GM13977 (cell line): ENCODE measurements at places on chromosomes 4 and X.

DNA sequence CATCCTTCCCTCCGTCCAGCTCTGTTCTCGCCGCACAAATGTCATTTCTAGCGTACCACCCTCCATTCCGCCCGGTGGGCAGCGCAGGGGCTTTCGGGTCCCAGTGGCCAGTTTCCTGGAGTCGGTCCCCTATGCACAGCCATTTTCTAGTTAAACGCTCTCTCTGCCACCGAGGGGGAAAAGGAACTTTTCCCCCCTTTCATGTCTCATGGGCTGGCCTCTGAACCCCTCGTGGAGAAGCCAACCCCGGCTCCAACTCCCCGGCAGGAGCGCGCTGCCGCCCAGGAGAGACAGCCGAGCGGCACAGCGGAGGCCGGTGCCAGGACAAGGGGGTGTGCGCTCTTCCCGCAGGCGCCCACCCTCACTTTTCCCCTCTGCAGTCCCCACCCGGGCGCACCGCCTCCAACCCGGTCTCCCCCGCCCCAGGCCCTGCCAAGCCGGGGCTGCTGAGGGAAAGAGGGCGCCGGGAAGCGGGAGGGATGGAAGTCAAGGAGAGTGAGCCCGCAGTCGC, 662 bp downstream of the APBB2 start:
- peak; percentile 33 for DNase-seq

DNA sequence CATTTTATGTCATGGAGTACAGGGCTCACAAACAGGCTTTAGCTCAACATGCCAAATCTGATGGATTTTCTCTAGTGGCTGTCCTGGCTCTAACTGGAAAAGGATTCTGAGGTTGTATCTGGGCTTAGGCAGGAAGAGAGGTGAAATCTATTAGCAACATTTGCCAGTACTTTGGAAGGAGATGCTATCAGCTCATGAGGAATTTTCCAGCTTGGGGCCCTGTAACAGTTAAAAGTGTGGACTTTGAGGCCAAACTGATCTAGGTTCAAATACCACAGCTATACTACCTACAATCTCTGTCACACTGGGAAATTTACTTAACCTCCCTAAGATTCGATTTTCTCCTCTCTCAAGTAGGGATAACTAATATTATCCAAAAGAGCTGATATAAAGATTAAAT, 119.0 kb upstream of the HCCS start:
- no peak for DNase-seq

- peak; percentile 56 for DNase-seq
Observed at GRCh38 chr4:83012200-83012686, 1.6 kb upstream of the LIN54 start.

GRCh38 chr4:174358829-174359228, 75.1 kb downstream of the CEP44 start:
- DNase-seq: peak; percentile 51

DNA sequence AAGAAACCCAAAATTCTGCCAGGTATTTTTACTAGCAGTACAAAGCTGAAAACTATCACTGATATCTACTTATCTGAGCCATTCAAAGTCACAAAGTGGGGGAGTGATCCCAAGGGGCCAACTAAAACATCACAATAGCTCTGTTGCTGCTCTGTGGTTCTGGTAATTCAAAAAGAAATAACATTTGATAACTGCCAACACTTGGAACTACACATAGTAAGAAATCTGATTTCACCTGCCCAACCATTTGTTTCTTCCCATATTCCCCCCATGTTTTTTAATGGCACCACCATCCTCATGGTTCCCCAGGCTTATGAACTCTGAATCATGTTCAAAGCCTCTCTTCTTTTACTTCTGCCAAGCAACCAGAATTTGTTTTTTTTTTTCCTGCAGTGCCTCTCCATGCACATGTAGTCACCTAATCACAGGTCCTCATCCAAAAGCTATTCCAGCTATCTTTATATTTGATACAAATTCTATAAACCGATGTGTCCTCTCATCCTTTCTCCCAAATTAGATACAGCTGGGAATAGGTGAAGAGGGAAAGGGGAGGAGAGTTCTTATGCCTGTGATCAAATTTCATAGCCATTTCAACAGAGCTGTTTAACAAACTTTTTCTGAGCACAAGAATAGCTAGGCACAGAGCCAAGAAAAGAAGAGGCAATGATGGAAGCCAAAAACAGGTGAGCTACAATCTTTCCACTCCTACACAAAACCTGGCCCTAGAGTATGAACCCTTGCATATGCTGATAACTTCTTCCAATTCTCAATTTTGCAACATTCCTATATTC, 7.7 kb downstream of the AMMECR1 start:
- DNase-seq: no peak

- no peak for DNase-seq
Observed at GRCh38 chrX:103793545-103793940, 16.9 kb downstream of the PLP1 start.

DNA sequence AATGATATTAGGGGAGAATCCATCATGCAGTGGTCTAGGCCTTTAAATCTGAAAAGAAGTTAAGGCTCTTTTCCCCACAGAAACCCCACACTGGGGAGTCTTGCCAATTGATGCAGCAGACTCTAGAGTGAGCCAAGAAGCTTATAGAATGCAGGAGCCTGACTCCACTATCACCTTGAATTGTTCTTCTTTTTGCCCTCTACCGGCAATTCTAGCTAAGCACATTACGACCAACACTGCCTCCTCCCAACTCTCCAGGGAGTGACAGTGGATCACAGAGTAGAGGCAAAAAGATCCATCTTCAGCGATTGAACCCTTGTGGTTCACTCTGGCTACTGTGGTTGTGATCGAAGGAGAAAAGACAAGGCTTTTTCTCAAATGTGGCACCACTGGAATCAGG, 331.5 kb downstream of the NKX6-1 start:
- no peak for DNase-seq

DNA sequence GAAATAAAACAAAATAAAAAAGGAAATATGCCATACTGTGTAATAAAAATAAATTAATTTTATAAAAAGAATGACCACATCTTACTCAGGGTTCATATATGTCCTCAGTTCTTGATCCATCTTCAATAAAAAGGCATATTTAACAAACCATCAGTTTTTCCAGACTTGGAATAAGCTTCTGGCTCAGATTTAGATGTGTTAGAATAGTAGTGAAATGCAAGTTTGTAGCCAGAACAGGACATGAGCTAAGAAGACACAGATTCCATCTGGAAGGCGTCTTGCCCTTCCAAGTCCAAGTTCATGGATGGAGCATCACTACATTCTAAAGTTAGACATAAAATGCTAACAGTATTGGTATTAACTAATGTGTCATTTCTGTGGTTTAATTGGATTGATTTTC, 10.3 kb upstream of the LSM6 start:
- no peak for DNase-seq

DNA sequence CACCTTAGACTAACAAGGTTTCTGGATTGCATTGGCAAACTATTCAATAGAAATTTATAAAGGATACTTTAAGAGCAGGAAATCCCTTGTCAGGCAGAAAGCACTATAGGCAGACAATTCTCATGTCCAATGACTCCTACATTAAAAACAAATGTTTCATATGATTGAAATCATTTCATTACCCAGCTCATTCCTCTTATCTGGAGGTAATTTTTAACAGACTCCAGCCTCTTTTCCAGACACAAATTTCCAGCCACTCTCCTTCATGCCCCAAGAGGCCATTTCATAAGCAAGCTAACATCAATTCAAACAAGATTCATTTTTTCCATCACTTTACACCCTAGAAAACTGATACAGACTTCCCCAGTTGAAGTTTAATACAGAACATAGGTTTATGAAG, 495.1 kb upstream of the FRG1 start:
- no peak for DNase-seq

- no peak for DNase-seq
Observed at GRCh38 chr4:44415251-44415650, 33.4 kb downstream of the KCTD8 start.

DNA sequence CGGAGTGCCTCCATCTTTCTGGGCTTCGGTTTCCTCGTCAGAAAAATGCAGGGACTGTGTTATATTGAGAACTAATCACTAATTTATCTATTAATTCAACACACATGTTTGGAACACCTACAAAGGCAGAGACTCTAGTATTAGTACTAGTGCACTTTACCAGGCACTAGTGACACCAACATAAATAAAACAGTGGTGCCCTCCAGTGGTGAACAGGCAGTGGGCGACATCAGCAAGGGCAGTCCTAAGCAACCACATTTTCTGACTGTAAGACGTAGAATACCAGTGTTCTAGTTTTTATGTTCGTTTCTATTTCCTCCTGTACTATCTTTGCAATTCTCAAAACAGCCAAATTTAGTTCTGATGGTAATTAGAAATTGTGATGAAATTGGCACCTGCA, 69.1 kb upstream of the UCP1 start:
- DNase-seq: peak; percentile 64

DNA sequence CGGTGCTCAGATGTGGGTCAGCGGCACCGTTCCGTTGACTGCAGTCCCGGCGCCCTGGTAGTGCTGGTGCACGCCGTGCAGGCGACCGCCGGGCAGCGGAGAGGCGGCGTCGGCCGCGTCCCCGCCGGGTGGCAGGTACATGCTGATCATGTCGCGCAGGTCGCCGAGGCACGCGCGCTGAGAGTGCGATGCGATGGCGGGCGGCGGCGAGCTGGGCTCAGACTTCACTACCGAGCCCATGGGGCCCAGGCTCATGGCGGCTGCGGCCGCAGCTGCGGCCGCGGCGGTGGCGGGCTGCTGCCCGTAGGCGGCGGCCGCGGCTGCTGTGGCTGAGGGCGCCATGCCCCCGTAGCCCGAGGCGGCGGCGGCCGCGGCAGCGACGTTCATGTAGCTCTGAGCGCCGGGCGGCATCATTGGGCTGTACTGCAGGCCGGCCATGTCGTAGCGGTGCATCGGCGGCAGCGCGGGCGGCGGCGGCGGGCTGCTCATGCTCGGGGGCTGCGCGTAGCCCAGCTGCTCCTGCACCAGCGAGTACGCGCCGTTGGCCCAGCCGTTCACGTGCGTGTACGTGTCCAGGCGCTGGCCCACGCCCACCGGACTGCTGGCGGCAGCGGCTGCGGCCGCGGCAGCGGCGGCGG, 1.0 kb downstream of the SOX3 start:
- no peak for DNase-seq

- DNase-seq: peak; percentile 16
Observed at GRCh38 chrX:136200466-136200865, 50.7 kb downstream of the MAP7D3 start.

GRCh38 chr4:119585771-119586170, 42.8 kb downstream of the PDE5A start:
- DNase-seq: no peak

DNA sequence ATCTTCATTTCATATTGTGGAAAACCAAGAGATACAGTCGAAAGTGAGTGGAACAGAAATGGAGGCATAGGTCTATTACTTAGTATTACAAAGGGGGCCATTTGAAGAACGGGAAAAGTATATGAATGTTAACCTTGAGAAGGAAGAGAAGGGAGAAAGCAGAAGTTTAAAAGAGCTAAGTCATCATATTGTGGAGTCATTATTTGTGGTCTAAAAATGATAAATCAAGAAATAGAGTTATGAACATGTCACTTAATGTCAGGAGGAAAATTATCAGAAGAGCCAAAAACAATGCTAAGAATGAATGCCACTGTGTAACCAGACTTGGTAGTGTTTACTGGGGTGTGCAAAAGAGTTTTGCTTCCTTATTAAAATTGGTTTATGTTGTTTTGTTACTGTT, 589.5 kb upstream of the LCORL start:
- DNase-seq: no peak

- DNase-seq: peak; percentile 67
Observed at GRCh38 chr4:7770224-7771050, 169.2 kb downstream of the AFAP1 start.

DNA sequence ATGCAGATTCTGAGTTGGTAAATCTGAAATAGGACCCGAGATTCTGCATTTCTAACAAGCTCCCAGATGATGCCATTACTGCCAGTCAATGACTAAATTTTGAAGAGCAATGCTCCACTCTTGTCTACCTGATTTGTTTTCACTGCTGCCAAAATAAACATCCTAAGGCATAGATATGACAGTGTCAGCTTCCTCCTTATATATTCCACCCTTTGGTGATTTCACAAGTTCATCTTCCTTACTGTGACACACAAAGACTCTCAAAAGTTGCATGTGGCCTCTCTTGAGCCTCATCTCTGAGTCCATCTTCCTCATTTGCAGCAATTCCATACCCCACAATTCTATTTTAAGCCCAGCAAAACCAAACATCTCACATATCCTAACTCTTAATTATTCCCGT, 110.9 kb downstream of the FBXW7 start:
- no peak for DNase-seq

DNA sequence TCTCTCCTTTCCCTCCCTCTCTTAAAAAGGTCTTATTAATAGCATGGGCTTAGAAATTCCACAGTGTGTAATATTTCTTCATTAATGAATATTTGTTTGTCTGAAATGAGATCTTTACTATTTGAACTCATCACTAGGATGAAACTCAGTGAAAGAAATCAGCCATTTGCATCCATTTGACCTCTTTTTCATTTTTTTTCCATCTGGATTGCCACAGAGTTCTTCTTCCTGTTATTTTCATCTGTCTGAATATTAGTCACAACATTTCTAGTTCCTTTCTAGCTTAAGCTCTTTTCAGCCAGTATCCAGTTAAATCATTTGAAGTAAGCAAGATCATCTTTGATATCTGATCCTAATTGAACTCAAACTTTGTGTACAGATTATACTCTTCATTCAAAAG, 69.2 kb upstream of the PLS3 start:
- no peak for DNase-seq

- DNase-seq: peak; percentile 95
Observed at GRCh38 chr4:2745981-2746806, 9.9 kb downstream of the TNIP2 start.

GRCh38 chr4:96912716-96913115, 1072.8 kb downstream of the PDHA2 start:
- DNase-seq: no peak

GRCh38 chr4:110840221-110840654, 217.4 kb upstream of the PITX2 start:
- no peak for DNase-seq

DNA sequence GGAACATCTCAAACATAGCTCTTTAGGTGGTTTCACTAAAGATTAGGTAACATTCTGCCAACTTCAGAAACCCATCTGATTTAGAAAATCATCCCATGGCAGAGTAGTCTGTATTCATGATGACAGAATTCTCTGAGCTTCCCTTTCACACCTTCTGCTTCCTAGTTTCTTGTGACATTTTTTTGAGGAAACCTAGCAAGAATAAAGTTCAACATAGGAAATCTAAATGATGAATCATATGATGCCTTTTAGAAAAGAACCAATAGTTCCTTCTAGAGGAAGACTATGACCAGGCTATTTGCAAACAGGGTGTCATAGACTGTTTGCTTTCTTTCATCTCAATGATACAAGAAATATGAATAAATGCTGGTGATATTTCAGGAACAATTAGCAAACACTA, 49.8 kb upstream of the CAMK2D start:
- no peak for DNase-seq

DNA sequence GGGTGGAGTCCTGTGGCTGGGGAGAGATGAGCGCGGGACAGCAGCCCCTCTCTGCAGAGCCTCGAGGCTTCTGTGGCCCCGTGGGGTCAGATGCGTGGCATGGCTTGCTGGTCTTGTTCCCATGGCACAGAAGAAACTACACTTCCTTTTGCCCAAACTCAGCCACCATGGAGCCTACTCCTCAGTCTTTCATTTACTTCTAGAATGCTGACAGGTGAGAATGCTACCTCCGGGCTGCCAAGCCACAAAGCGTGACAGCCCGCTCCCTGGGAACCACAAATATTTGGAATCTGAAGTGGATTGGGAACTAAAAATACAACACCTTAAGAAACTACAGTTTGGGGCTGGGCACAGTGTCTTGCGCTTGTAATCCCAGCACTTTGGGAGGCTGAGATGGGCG, 98.0 kb downstream of the TRAPPC11 start:
- DNase-seq: no peak
